Stimulated activated CD8-positive, alpha-beta memory T cell treated with anti-CD3 and anti-CD28 coated beads, Interleukin-12 subunit alpha, Interleukin-12 subunit beta, amount 100 ng/mL, for 4 hours (primary cell): ENCODE measurements at places on chromosomes 7 and 10.

DNA sequence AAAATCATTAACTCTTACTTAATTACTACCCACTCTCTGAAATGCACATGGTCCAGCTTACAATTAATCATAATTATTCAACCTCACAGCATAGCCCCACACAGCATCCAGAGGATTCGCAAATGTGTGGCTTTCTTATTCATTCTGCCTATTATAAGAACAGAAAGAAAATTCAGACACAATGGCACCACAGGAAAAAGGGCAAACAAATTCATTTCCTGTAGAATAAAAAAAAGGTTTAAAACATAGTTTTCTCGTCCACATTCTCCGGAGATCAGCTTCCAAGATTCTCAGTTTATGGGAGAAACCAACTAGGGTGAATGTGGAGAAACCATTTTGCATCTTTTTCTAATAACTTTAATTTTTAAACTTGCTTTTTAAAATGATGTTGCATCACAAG, 201.6 kb downstream of the PARD3 start:
- DNase-seq = no peak

DNA sequence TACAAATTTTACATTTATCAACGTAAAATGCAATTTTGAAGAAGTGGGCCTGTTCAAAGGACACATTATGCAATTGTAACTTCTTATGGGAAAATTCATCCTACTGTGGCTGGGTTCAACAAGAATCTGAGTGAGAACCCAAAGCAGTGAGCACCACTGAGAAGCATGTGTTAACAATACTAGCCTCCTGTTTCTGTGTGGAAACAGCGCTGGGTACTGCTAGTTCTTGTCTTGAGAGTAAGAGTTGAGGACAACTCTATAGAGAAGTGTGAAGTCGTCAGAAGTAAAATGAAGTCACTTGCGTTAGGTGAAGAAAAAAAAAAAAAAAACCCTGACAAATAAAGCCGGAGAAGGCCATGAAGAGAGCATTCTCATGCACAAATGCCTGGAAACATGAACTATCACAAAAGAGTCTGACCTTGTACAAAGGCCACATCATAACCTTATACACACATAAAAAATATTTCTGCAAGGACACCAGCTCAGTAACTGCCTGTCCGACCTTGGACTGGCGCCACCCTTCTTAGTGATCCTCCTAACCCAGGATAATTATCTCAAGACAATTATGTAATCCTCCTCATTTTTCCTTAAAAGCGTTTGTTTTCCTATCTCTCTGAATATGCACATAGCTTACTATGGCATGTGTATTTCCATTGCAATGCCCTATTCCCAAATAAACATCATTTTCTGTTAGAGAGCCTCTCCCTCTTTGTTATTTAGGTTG, 554.9 kb downstream of the HTR7 start:
- no peak for DNase-seq

- DNase-seq = no peak
Observed at GRCh38 chr7:102044984-102045673, 227.7 kb downstream of the CUX1 start.

- DNase-seq = no peak
Observed at GRCh38 chr7:17097668-17098297, 200.7 kb upstream of the AHR start.

GRCh38 chr10:64484811-64485330, 963.7 kb downstream of the REEP3 start:
- no peak for DNase-seq

DNA sequence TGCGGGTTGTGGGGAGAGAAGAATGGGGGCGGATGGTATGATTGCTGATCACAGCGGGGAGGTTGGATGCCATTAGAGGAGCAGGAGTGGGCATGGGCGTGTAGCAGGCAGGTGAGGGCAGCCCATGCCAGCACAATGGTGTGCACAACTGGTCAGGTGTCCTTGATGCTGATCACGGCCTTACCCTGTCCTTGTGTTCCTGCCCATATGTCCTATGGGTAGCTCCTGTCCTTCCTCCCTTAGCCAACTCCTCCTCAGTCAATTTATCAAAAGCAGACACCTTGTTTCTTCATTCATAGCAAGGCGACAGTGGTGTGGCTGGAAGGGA, 30.7 kb downstream of the WDR86 start:
- DNase-seq = no peak

DNA sequence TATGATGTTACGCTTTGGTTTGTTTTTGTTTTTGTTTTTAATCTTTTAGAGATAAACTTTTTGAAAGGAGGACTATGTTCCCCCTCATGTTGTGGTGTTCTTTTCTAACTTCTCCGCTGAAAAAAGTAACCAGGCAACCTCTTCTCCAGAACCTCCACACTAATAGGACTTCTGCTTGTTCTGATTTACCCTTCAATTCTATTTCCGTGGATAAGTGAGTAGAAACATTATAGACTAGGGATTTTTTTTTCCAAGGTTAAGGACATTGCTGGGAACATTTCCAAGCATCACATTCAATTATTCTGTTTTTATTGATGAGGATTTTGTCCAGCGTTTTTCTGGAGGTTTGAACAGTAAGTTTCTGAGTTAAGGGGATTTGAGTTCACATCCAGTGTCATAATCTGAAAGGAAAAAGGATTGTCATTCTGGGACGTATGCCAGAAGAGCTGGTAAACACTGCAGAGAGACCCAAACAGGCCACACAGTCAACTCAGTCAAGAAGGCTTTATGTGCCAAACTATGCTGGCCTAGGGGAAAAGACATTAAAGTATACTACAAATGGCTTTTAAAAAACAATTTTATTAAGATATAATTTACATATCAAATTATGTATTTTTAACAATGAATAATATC, 28.3 kb upstream of the RALA start:
- no peak for DNase-seq

DNA sequence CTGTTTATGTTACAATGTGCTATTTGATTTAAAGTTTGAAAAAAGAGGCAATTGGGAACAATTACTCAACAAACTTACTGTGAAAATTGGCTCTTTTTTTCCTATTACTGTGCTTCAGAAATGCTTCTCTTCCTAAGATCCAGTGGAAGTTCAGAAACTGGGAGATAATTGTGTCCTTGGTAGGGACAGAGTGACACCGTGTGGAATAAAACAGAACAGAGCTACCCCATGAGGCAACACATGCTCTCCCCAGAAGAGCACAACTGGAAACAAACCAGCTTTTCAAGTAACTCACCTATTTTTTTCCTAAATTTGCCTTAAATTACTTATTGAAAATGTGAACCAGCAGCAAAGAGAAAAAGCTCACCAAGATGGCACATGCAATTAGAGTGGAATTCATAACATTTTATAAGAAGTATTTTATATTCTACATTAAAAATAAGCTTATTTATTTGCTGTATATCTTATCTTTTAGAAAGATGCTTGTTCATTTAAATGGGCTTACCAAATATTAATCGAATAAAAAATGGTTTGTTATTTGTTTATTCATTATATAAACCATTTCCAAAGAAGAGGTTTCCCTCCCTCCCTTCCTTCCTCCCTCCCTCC, 346.1 kb upstream of the ANKRD30A start:
- DNase-seq = no peak

DNA sequence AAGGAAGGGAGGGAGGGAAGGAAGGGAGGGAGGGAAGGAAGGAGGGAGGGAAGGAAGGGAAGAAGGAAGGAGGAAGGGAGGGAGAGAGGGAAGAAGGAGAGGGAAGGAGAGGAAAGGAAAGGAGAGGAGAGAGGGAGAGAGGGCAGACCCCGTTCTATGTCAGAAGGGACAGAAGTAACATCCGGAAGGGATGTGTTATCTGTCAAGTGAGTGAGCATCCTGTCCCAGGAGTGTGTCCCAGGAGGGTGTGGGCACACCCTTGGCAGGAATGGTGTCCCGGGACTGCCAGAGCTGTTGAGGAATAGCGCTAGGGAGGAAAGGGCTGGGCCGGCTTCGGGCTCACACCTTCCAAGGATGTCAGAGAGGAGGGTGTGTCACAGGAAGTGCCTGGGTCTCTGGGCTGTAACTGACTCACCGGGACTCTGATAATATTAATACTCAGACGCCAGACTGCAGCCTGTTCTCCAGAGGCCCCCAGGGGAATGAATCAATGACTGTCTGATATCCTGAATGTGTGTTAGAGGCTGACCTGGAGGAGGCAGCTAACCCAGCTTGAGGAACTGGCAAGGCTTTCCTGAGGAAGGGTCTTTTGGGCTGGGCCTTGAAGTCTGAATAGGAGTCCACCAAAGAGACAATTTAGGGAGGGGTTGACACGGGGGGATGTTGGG, 125.6 kb upstream of the TNRC18 start:
- no peak for DNase-seq

- no peak for DNase-seq
Observed at GRCh38 chr7:6198689-6199595, 73.5 kb downstream of the CYTH3 start.

DNA sequence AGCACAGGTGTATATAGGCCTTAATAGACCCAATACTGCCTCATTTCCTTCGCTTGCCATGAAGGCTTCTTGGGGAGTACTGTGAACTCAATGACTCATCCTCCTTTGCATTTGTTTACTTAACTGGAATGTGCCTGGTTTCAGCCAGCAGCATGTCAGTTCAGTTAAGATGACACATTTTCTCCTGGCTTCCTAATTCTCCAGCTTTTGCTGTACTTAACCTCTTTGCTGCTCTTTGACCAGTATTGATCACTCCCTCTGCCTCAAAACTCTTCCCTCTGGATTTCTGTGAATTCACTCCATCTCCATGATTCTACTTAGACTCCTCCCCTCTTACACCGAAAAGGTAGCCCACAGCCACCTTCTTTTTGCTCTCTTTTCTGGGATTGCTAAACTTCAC, 135.7 kb downstream of the MAGI2 start:
- DNase-seq = no peak

DNA sequence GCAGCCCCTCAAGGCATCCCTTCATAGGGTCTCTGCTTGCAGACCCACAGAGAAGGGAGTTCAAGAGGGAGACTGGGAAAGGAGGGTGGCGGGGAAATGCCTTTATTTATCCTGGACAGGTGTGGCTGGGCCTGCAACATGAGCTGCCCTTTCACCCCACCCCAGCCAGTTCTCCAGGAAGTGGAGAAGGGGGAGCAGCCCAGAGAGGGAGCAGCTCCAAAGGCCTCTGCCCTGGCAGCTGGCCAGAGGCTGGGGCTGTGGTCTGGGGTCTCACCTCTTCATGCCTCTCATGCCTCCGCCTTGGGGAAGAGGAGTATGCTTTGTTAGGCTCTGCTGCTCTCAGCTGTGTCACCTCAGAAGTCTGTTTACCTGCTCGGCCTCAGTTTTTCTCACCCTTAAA, 3.1 kb downstream of the LDB3 start:
- no peak for DNase-seq

GRCh38 chr10:120477021-120477742, 20.2 kb downstream of the PLPP4 start:
- DNase-seq = no peak

GRCh38 chr7:25031432-25031831, 51.5 kb upstream of the OSBPL3 start:
- no peak for DNase-seq

DNA sequence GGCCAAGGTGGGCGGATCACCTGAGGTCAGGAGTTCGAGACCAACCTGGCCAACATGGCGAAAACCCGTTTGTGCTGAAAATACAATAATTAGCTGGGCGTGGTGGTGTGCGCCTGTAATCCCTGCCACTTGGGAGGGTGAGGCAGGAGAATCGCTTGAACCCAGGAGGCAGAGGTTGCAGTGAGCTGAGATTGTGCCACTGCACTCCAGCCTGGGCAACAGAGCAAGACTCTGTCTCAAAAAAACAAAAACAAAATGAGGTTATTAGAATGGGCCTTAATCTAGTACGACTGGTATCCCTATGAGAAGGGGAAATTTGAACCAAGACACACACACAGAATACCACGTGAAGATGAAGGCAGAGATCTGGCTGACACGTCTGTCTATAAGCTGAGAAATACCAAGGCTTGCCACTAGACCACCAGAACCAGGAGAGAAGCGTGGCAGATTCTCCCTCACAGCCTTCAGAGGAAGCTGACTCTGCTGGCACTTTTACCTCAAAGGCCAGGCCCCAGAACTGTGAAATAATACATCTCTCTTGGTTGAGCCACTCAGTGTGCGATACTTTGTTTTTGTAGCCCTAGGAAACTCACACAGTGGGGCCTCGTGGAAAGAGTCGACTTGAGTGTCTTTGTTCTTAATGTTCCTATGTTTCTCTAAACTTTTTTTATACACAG, 59.6 kb downstream of the TMEM209 start:
- no peak for DNase-seq

DNA sequence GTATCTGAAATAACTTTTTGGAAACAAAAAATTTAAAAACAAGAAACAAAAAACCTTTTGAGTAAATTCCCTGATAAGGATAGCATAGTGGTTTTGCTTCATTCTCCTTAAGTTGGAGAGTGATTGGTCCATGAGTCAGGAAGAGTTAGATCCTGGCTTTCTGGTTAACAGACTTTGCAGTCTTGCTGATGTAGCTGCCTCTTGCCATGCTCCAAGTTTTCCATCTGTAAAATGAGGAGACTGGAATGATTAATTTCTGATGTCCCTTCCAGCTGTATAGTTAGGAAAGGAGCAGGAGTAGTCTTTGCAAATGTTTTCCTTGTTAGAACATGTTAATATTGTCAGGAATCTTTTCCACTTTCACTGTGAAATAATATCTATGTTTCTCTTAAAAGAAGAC, 266.6 kb downstream of the DNAJB9 start:
- DNase-seq = no peak

DNA sequence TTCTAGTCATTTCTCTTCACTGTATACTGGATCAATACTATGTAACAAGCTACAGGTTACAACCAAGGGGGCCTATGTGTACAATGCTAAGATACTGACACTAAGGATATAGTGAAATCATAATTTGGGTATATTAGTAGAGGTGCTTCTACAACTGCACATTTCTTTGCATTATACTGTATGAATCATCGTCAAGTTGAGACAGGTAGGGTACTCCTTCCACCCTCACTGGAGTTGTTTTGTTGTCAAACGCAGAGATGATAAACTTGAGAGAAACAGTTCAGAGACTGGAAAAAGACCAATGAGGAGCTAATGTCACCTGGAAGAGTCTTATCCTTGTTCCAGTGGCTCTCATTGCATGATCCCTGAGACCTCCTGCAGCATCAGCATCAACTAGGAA, 208.2 kb upstream of the PRPS1L1 start:
- no peak for DNase-seq

- DNase-seq = no peak
Observed at GRCh38 chr7:133530682-133531081, 277.8 kb downstream of the EXOC4 start.

GRCh38 chr10:51759896-51760534, 60.6 kb upstream of the CSTF2T start:
- no peak for DNase-seq

DNA sequence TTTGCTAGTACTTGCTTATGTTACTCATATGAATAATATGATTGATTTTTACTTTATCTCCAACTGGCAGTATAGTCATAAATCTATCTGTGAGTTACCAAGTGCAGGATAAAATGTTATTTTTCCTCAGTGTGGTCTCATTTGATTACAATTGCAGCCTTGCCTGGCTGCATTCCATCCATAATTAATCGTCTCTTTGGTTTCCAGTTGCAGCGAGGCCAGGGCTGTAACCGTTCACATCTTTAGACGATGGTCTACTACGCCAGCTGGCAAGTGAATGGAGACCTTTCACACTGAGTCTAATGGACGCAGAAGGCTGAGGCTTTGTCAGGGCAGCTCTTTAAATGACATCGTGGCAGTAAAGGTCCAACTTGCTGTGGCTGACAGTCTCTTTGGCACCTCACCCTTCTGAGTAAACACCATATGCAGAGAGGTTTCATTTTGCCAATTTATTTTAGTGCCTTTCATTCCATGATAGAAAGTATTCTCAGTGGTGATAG, 84.0 kb downstream of the ARL4A start:
- no peak for DNase-seq
